Naive thymus-derived CD8-positive, alpha-beta T cell (primary cell): ENCODE measurements at places on chromosomes 4 and X. TPM values are rescaled to one million over a fixed set of nuclear protein-coding genes. Genes with fewer than 3 reads are reported as not detected.

Gene DCLK2
- not detected for total RNA-seq

DNA sequence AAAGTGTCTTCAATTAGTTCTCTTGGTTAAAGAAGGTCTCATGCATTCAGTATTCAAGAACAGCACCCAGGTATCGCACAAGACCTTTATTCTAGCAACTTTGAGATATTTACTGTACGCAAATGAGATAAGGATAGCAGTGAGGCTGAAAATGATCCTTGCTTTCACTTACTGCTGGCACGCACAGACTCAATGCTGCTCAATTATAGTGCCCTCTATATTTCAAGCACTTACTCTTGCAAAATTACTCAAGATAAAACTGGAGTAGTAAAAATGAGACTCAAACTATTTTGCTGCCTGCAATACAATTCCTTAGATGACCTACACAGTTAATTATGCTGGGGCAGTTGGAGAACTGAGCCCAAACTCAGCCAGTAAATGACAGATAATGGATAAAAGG, 60.9 kb downstream of the ADGRA3 start:
- no peak overlapping the region for H3K27ac ChIP-seq
- H3K4me1 ChIP-seq = no peaks in the 10 kb centered on the region
- no peak overlapping the region for H3K4me3 ChIP-seq
- H3K27me3 ChIP-seq = no peaks in the 10 kb centered on the region

- H3K4me1 ChIP-seq = no peaks in the 10 kb centered on the region
- H3K27ac ChIP-seq = no peak overlapping the region
- no peaks in the 10 kb centered on the region for H3K36me3 ChIP-seq
- H3K27me3 ChIP-seq = no peaks in the 10 kb centered on the region
Observed at GRCh38 chr4:95027905-95028618, 270.3 kb downstream of the BMPR1B start.

Gene ADGRG2
- not detected for total RNA-seq

Gene FAM47A
- not detected for total RNA-seq

GRCh38 chrX:7570432-7571029, 272.4 kb upstream of the VCX start:
- no peak overlapping the region for H3K27ac ChIP-seq
- DNase-seq = no peak
- no peak overlapping the region for H3K4me3 ChIP-seq
- no peaks in the 10 kb centered on the region for H3K4me1 ChIP-seq

DNA sequence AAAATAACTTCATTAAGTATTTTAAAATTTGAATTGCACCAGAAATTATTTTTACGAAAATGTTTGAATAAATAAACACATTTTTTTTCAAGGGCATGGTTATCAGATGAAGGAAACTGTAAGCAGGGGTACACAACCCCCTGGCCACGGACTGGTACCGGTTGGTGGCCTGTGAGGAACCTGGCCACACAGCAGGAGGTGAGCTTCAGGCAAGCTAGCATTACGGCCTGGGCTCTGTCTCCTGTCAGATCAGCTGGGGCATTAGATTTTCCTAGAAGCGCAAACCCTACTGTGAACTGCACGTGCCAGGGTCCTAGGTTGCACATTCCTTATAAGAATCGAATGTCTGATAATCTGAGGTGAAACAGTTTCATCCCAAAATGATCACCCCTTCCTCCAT, 1499.7 kb upstream of the AGA start:
- no peak for DNase-seq
- no peak overlapping the region for H3K27ac ChIP-seq
- H3K27me3 ChIP-seq = no peaks in the 10 kb centered on the region
- no peaks in the 10 kb centered on the region for H3K36me3 ChIP-seq
- no peak overlapping the region for H3K4me3 ChIP-seq
- H3K4me1 ChIP-seq = no peaks in the 10 kb centered on the region

DNA sequence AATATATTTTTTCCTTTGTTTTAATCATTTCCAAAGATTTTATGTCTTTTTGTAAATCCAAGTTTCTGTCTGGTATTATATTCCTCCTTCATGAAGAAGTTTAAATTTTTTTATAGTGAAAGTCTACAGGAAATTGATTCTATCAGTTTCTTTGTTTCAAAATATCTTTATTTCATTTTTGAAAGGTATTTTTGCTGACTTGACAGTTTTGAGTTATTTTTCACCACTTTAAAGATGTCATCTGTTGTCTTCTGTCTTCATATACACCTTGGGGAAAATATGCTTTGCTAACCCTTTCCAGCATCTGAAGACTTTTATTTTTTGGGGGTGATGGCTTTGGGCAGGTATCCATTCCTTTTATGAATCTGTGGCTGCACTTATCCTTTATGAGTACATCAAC, 164.4 kb upstream of the EPHA5 start:
- H3K36me3 ChIP-seq = no peaks in the 10 kb centered on the region
- DNase-seq = no peak
- H3K27me3 ChIP-seq = no peaks in the 10 kb centered on the region
- H3K4me3 ChIP-seq = no peak overlapping the region

DNA sequence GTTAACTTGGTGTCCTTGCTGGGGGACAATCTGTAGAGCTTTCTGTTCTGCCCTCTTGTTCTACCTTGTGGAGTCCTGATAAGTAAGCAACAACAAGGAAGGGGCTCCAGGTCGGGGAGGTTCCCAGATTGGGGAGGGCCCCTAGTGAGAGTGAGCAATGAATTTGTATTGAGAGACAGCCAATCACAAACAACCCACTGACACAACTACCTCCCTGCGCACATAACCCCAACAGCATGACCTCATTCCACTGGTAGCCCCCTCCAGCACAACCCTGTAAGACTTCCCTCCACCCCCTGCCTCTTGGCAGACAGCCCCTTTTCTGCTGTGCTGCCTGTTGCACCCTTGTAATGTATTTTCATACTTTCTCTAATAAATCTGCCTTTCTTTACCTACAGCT, 19.7 kb upstream of the PNPLA4 start:
- no peak overlapping the region for H3K27ac ChIP-seq
- H3K4me3 ChIP-seq = no peak overlapping the region
- no peaks in the 10 kb centered on the region for H3K27me3 ChIP-seq
- no peaks in the 10 kb centered on the region for H3K4me1 ChIP-seq
- DNase-seq = no peak

DNA sequence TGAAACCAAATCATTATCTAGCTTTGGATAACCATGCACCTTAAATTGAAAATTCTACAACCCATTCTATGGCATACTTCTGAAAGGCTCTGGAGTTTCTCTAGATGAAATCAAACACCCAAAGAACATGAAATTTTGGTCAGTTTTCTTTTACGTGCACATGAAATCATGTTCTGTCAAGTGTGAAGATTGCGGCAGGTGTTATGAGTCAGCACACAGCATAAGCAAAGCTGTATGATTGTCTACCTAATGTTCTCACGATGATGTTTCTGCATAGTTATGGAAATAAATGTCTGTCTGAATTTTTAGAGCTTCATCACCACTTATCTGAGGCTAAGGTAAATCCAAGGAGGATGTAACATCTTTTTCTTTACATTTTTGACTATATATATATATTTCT, 495.3 kb downstream of the IL1RAPL1 start:
- H3K4me3 ChIP-seq = no peak overlapping the region
- no peaks in the 10 kb centered on the region for H3K27me3 ChIP-seq

GRCh38 chr4:56468097-56468422, 643 bp downstream of the SRP72 start:
- peak overlapping the region; percentile 99 for H3K4me3 ChIP-seq
- peaks cover 62% of the 10 kb centered on the region for H3K4me1 ChIP-seq
- peak overlapping the region; percentile 98 for H3K27ac ChIP-seq
- DNase-seq = no peak
- H3K27me3 ChIP-seq = no peaks in the 10 kb centered on the region

DNA sequence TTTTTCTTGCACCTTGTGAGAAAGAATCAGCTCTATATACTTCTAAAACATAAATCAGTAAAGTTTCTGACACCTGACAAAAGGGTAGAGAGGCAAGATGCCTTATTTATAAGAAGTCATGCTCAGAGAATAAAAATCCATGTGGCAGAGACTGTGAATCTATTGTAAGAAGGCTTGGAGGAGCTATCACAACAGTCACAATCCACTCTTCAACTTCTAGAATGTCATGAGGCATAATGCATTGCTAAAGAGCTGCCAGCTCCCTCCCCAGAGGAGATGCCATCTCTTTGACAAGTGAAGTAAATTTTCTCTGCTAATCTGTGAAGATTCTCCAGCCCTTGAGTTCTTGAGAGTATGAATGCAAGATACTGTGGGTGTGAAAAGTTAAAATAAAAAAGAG, 971.2 kb upstream of the IGFBP7 start:
- no peak overlapping the region for H3K4me3 ChIP-seq
- no peaks in the 10 kb centered on the region for H3K4me1 ChIP-seq
- no peak for DNase-seq
- H3K27ac ChIP-seq = no peak overlapping the region

Gene BGN
- not detected for total RNA-seq

GRCh38 chr4:6909970-6910339, 329 bp downstream of the TBC1D14 start:
- no peaks in the 10 kb centered on the region for H3K27me3 ChIP-seq
- DNase-seq = no peak
- no peaks in the 10 kb centered on the region for H3K36me3 ChIP-seq

DNA sequence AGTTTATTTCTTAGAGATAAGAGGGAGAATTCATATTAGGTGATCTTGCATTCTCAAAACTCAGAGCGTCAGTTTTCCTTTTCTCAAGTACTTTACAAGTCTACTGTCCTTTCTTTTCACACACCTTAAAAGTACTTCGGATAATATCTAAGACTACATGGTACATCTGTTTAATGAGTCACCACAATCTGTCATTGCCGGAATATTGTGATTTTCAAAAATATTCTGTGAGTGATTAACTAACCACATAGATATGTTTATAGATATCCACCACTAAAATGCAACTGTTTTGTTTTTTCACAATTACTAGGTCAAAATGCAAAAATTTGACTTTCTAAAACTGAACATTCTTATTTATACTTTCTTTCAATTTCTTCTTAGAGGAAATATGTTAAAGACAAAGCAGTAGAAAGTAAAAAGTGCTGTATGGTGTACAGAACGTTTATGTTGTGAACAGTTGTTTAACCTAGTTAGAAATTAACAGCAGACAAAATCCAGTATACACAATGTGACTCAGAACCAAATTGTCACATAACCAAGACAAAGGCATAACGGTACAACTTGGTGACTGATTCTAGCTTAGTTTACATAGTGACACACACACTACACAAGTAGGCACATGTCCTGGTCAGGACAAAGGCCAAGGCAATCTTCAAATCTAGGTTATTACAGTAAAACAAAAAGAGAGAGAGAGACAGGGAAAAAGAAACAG, 482.9 kb downstream of the NAF1 start:
- no peaks in the 10 kb centered on the region for H3K4me1 ChIP-seq
- H3K27me3 ChIP-seq = peaks cover 3% of the 10 kb centered on the region
- no peak for DNase-seq
- no peak overlapping the region for H3K4me3 ChIP-seq

Gene TXK
- total RNA-seq = 135 TPM

Gene SPANXC
- total RNA-seq = not detected

- H3K27ac ChIP-seq = no peak overlapping the region
- H3K4me1 ChIP-seq = no peaks in the 10 kb centered on the region
- H3K4me3 ChIP-seq = no peak overlapping the region
- DNase-seq = no peak
- peaks cover 2% of the 10 kb centered on the region for H3K27me3 ChIP-seq
Observed at GRCh38 chr4:20273793-20274192, 22.1 kb downstream of the SLIT2 start.

Gene HPGDS
- total RNA-seq = not detected

Gene MAGEB3
- total RNA-seq = not detected

Gene FAT4
- total RNA-seq = 0.03 TPM

Gene ABLIM2
- total RNA-seq = 4.9 TPM

GRCh38 chrX:40912576-40912975, 172.7 kb upstream of the USP9X start:
- no peak overlapping the region for H3K27ac ChIP-seq
- no peak for DNase-seq
- H3K36me3 ChIP-seq = peaks cover 6% of the 10 kb centered on the region
- no peaks in the 10 kb centered on the region for H3K27me3 ChIP-seq
- no peaks in the 10 kb centered on the region for H3K4me1 ChIP-seq

DNA sequence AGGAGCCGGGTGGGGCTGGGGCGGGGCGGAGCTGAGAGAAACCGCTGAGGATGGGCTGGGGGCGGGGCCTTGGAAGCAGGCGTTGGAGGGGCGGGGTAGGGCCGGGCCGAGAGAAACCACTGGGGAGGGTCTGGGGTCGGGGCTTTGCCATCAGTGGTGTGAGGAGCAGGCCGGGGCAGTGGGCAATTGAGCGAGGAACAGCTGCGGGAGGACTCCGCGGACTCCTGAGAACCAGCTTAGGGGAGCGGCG, 1.3 kb upstream of the EOLA2 start:
- no peak for DNase-seq
- no peaks in the 10 kb centered on the region for H3K36me3 ChIP-seq
- no peaks in the 10 kb centered on the region for H3K27me3 ChIP-seq

Gene PRSS12
- not detected for total RNA-seq

DNA sequence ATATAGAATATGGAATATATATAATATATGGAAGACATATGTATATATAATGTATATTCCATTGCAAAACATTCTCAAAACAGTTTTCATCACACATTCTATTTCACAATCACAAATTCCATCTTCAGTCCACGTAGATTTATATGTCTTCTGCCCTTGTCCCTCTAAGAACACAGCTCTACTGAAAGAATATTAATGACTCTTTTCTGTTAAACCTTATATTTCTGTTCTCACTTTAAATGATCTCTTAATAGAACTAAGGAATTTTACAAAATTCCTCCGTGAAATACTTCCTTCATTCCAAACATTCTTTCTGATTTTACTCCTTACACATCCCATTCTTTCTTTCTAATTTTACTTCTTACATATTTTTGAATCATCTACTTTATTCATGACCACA, 1043.1 kb upstream of the PABPC4L start:
- no peak for DNase-seq
- no peaks in the 10 kb centered on the region for H3K27me3 ChIP-seq
- H3K36me3 ChIP-seq = no peaks in the 10 kb centered on the region
- H3K27ac ChIP-seq = no peak overlapping the region

- no peaks in the 10 kb centered on the region for H3K27me3 ChIP-seq
- H3K4me3 ChIP-seq = no peak overlapping the region
- no peak for DNase-seq
- H3K27ac ChIP-seq = no peak overlapping the region
- H3K36me3 ChIP-seq = peaks cover 4% of the 10 kb centered on the region
- H3K4me1 ChIP-seq = no peaks in the 10 kb centered on the region
Observed at GRCh38 chr4:83964996-83965541, 429.2 kb downstream of the GPAT3 start.

Gene SPIN2A
- 2.0 TPM for total RNA-seq
